HTR-8/SVneo (cell line): ENCODE measurements at places on chromosomes 5 and 9.

GRCh38 chr5:40653221-40654022, 26.3 kb upstream of the PTGER4 start:
- no peak for DNase-seq

GRCh38 chr5:157219491-157220271, 39.0 kb downstream of the ITK start:
- DNase-seq = no peak

- DNase-seq = no peak
Measured at GRCh38 chr9:69076550-69076949, 41.0 kb downstream of the FXN start.

DNA sequence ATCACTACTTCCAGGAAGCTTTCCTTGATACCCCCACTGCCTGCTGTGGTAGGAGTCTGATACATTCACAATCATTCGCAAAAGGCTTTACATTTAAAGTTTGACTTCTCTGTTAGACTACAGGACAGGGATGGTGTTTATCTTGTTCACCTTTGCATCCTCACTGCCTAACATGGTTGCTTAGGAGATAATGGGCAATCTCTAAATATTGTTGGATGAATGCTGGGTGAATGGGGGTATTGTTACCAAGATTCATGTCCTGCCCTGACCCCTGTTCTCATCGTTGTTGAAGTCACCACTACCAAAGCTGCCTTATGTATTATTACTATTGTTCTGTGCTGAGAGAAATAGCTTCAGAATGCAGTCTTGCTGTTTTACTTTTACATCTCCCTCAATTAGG, 7.7 kb upstream of the TMEFF1 start:
- DNase-seq = no peak

DNA sequence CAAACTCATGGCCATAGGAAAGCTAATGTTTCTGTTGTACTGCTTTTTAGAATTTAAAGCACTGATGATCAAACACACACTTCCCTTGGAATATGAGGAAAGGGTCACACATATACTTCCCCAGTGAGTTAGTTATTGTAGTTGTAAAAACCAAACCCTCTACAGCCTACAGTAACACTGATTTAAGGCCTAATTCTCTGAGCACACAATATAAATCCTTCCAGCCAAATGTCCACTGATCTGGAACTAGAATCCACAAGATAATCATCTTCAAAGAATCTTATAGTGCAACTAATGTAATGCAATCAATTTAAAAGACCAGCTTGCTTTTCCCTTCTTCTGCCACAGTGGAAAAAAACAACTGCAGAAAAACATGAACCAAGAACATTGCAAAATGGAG, 219.3 kb downstream of the CAAP1 start:
- no peak for DNase-seq

DNA sequence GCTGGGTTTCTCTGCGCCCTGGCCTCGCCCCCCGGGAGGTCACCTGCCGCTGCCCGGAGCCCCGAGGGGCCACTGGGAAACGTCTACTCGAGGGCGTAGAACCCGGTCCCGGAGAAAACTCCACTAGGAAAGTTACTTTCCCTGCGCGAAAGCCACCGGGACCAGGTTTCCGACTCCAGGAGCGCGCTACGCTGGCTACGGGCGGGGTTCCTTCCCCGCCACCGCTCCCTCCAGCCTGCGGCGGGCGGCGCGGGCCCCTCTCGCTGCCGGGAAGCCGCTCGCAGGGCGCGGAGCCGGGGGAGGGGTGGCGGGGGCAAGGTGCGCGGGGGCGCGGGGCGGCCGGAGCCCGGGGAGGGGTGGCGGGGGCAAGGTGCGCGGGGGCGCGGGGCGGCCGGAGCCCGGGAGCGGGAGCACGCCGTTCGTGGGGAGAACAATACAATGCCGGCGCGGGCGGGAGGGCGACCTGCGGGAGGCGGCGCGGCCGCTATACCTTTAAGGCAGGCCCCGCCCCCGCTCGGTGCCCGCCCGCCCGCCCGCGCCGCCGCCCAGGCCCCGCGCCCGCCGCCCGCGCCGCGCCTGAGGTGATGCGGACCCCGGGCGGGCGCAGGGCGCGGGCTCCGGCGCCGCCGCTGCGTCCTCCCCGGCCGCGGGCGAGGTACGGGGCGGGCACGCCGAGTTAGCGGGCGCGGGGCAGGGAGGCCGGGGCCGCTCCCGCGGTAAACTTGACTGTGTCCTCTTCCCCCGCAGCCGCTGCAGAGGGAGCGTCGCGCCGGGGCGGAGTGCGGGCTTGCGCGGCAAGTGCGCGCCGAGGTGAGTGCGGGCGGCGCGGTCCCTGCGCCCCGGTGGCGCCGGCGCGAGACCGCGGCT, 278.1 kb downstream of the AOPEP start:
- no peak for DNase-seq

GRCh38 chr5:38870595-38870994, 24.8 kb downstream of the OSMR start:
- DNase-seq = no peak

GRCh38 chr9:113541019-113541900, 77.7 kb downstream of the RGS3 start:
- DNase-seq = no peak

DNA sequence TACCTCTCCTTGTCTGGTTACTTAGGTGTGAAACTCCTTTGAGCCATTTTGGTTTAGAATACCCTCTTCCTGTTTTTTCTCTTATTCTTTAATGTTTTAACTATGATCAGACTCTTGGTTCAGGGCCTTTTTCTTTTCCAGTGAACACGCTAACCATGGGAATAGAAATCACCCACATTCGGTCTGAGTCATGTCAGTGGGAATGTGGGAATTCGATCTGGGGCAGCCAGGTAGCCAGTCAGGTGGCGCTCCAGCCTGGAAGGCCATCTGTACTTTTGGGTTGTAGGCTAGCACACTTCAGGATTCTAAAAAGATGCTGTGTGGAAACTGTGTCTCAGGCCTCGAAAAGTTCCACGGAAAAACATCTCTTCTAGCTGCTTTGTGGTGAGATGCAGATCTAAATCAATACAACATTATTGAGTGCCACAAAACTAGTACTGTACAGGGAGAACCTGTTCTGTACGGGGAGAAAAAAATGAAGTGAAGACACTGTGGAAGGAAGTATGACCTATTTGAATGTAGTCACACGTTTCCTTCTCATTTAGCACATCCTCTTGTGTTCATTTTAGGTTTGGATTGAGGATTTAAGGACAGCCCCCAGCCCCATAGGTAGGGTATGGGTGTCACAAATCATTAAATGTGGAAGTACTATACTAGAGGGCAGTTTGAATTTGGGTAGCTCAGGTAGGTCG, 36.4 kb downstream of the SNX30 start:
- no peak for DNase-seq

DNA sequence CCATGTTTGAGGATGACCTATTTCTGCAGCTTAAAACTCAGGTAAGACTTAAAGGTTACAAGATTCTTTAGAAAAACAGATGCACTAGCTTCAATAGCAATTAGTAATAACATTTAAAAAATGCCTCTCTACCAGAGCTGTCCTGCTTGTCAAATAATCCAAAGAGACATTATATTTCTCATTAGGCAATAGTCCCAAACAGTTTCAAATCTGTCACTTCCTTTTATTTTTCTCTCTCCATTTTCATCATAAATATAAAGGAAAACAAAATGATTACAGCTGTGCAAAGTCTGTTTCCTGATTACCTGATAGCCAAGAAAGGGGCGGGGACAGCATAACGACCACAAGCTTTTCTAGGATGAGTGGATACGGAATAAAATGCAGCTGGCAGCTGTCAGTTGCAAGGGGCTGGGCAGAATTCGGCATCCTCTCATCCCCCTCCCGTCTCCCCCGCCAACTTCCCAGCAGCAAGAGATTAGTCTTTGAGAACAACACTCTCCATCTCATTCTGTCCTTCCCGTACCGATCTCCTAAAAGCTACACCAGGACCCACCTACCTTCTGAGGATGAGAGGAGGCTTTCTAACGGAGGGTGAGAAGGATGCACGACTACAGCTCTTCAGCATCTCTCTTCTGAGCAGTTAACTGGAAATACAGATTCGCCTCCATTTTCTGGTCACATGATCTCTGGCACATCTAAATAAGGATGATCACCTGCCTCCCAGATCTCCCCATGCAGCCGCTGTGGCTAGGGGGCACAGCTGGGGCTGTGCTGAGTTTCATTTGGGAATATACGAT, 72.5 kb upstream of the PCA3 start:
- no peak for DNase-seq

GRCh38 chr9:129040113-129040643, 3.8 kb downstream of the MIGA2 start:
- DNase-seq = no peak

- DNase-seq = no peak
Measured at GRCh38 chr5:34517249-34517648, 138.9 kb upstream of the RAI14 start.

DNA sequence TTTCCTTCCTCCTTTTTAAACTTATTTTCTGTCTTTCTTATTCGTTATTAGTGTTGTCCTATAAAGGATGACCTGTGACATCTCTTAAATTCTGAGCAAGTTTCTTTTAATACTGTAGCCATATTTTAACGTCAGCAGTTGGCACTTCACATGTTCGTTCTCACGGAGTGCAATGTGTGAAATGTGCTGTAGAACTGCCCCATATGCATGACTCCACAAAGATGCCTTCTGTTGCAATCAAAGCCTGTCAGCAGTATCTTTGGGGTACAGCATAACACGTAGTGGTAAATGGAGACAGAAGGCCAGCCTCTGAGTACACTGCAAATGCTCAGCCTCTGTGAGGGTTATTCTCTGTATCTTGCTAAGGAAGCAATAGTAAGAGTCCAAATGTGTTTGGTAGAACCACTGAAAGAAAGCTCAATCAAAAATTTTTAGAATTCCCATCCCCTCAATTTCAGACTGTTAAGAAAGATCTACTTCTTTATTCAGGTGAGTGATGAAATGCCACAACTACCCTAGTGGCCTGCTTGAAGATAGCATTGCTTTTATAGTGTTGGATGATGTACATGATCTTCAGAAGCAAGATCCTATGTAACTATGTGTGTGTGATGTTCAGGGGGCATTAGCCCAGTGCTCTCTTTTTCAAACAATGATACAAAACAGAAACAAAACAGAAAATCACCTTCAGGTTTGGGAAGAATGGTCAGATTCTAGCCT, 277.7 kb downstream of the TMEM167A start:
- DNase-seq = no peak

GRCh38 chr5:174951151-174951780, 226.9 kb downstream of the MSX2 start:
- DNase-seq = peak; percentile 75

DNA sequence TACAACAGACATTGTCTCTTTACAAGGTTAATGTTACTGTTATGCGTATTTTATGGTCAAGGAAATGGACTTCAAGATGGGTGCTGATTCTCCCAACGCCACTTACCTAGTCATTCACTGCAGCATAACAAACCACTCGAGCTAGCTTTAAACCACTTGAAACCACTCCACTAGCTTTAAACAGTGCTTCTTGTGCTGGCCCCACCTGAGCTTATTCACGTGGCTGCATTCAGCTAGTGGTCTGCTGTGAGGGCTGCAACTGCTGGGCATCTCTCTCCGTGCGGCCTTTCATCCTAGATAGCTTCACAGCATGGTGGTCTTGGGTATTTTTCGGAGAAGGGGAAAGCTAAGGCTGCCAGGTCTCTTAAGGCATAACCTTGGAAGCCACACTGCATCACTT, 3.5 kb upstream of the HRH2 start:
- DNase-seq = no peak
